ENCODE measurements at places on chromosomes 12 and 14. TPM values are rescaled to one million over a fixed set of nuclear protein-coding genes. Genes with fewer than 3 reads are reported as not detected.

Gene FOXM1
- 138 TPM for total RNA-seq

- DNase-seq: no peak
Measured at GRCh38 chr12:72178871-72179270, 93.3 kb upstream of the TRHDE start.

- DNase-seq: no peak
Measured at GRCh38 chr12:6076346-6076745, 48.1 kb downstream of the VWF start.

Gene KRT2
- 0.10 TPM for total RNA-seq

GRCh38 chr14:23437133-23438100 lies 2.0 kb upstream of the MYH7 start:
- no peak for DNase-seq

DNA sequence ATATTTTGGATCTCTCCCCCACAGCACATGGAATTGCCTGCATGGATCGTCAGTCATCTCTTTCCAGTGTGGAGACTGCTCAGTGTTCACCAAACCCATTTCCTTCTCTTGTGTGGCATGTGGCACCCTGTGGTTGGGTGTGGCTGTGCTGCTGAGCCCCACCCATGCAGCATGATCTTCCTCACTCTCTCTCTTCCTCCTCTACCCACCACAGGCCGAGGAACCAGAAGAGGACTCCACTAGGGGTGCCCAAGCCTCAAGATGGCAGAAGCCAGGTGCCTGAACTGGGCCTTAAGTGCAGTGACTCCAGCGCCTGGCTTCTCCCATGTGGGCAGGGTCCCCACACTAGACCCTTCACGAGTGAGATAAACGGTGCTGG lies 66.8 kb upstream of the GPR68 start:
- DNase-seq: peak; percentile 82

Gene EXOC3L4
- not detected for total RNA-seq

Gene TMPRSS12
- not detected for total RNA-seq
